ENCODE measurements at places on chromosomes 6 and 20.

- DNase-seq = no peak
These were observed 532 bp upstream of the PM20D2 start for GRCh38 chr6:89145091-89145955.

- DNase-seq = no peak
These were observed 2.6 kb downstream of the ALDH5A1 start for GRCh38 chr6:24497254-24497970.

- DNase-seq = no peak
These were observed 13.8 kb downstream of the CCN5 start for GRCh38 chr20:44728801-44729443.

- DNase-seq = no peak
These were observed 67.0 kb upstream of the FRMD1 start for GRCh38 chr6:168145747-168146596.

DNA sequence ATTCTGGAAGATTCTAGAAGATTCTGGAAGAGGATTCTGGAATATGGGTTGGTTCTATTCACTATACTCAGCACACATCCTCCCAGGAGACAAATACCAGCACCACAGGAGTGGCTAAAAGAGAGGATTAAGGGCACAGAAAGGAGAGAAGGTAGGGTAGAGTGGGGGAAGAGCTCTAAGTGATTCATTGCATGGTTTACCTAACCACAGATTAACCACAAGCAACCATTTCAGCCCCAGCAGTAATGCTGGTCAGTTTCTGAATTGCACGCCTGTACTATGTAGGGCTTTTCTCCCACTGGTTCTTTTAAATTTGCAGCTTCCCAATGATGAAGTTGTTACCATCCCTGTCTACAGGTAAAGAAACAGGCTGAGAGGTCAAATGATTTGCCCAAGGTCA is 192.7 kb upstream of the PMEPA1 start:
- DNase-seq = no peak

DNA sequence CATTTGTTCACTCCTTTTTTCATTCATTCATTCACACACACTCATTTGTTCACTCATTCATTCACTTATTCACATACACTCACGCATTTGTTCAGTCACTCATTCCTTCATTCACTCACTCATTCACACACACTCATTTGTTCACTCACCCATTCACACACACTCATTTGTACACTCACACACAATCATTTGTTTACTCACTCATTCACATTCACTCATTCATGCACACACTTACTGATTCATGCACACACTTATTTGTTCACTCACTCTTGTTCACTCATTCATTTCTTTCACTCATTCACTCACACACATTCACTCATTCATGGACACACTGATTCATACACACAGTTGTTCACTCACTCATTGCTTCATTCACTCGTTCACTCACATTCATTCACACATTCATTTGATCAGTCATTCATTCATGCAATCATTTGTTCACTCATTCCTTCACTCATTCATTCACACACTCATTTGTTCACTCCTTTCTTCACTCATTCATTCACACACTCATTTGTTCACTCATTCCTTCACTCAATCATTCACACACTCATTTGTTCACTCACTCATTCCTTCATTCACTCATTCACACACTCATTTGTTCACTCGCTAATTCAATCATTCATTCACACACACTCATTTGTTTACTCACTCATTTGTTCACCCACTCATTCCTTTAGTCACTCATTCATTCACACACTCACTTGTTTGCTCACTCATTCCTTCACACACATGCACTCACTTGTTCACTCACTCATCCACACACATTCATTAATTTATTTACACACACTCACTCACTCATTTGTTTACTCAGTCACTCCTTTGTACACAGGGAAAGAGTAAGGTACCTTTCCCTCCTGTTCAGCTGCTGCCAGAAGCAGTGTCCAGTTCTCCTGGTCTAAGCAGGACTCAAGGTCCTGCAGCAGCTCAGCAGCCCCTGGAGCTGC is 50.7 kb upstream of the BHLHE23 start:
- DNase-seq = no peak

- DNase-seq = no peak
These were observed 16.2 kb downstream of the TFAP2A start for GRCh38 chr6:10398446-10399218.

DNA sequence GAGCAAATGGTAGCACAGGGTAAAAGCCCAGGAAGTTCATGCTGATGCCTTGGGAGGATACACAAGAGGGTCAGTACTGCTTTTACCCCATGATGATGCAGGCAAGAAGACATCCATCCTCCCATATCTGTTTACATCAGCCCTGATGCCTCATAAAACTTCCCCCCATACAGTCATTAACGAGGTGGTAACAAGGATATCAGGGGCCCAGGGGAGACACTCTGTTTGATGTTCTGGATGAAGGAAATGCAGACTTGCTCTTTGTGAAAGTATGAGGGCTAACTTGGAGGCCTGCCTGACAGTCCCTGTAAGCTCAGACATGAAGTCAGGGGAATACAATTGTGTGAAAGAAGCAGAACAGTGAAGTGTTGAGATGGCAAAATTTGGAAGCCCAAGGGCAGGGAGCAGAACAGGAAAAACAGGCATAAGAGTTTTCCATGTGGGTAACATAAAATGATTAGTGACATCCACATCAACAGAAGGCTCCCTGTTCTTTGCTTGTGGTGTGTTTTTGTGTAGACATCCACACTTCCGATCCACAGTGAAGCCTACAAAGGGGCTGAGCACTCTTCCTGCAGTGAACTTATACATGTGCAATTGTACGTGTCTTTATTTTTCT is 813.4 kb downstream of the MAFB start:
- no peak for DNase-seq

- DNase-seq = no peak
These were observed 453.1 kb upstream of the MARCKS start for GRCh38 chr6:113403966-113404595.

- no peak for DNase-seq
These were observed 142.7 kb downstream of the ARID1B start for GRCh38 chr6:156919814-156920369.

DNA sequence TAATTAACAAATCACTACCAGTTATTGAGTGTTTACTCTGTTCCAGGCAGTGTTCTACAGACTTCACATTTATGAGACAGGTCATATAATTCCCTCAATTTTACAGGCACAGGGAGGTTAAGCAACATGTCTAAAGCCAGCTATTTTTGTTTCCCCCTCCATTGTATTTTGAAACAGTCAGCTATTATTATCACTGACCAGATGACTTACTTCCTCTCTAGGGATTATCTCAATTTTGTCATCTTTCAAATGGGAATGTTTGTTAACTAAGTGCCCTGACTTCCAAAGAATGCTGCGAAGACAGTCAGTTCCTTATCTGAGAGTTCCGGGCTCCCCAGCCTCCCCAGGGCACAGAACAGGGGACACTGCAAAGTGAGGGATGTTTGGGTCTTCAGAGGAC is 5.6 kb upstream of the CNPY3 start:
- DNase-seq = no peak

- no peak for DNase-seq
These were observed 81.1 kb downstream of the STXBP5 start for GRCh38 chr6:147285087-147285855.

DNA sequence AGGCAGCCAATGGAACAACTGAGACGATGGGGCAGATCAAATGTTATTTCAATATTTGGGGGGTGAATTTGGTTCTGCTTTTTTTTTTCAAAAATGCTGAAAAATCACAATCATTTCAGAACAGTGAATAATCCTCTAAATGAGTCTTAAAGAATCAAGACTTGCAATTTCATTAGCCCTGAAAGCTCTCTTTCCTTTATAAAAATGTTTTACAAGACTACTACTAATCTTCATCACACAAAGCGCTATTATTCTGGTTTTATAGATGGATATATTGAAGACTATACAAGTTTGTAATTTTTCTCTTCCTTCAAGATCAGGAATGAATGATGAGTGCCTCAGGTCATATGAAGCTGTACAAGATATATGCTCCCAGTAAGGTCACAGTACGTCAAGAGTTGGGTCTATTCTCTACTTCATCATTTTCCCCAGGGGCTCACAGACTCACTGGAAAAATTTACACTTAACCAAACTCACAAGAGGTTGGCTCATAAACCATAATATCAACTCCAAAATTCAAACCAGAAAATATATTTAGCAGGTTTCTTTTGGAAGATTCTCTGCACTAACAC is 19.5 kb downstream of the RNF24 start:
- DNase-seq = no peak

DNA sequence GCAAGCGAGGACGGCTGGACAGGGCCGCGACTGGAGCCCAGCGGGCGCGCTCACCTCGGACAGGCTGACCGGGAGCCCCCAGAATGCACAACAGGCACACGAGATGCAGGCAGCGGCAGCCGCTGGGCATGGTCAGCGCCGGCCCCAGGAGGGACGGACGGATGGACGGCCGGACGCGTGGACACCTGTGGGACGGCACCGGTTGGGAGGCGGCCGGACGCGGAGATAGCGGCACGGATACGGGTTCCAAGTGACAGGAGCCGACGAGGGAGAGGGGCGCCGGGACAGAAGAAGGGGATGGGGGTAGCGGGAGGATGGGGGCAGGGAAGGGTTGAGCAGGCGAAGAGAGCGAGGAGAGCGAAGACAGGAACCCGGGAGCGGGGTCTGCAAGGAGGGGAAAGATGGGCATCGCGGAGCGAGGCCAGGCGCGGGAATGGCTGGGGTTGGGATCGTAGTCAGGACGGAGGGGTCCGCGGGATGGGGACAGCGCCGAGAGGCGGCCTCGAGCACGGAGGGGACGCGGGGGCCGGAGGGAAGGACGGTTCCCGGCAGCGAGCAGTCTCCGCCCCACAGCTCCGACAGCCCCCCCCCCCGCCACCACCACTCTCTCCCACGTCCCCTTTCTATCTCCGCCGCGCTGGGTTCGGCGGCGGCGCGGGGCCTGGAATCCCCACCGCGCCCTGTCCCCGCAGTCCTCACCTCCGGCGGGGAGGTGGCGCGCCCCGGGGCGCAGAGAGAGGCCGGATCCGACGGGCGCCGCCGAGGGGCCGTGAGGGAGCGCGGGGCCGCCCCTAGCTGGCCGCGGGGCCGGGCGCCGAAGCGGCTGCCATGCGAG is 435 bp downstream of the DLK2 start:
- no peak for DNase-seq

GRCh38 chr6:148107911-148108310 is 234.7 kb upstream of the SASH1 start:
- DNase-seq = no peak

DNA sequence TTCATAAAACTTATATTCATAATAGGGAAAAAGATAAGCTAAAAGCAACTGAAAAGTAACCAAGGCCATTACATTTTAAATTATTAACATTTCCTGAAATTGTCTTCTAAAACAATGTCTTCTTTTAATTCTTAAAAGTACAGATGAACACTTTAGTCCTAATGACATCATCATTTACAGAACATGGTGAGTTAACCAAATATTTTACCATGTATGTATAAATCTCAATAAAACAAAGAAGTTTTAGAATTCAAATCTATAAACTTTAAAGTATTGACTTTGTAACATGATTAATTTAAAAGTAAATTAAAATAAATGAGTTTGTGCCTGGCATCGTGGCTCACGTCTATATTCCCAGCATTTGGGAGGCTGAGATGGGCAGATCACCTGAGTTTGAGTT is 125.9 kb upstream of the PRSS16 start:
- DNase-seq = no peak

- DNase-seq = no peak
These were observed 209.7 kb downstream of the TMEM200A start for GRCh38 chr6:130575557-130575956.

DNA sequence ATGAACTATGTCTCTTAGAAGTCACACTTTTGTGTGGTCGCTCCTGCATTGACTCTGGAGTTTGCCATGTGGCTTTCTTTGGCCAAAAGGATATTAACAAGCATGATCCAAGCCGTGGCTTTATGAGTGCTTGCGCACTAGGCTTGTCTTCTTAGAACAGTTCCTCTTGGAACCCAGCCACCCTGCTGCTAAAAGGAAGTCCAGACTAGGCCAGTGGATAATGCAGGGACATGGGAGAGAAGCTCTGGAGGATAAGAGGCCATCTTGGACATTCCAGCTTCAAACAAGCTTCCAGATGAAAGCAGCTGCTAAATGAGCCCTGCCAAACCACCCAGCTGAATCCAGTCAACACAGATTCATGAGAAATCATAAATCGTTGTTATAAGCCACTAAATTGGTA is 346.4 kb downstream of the CDC5L start:
- DNase-seq = no peak

- DNase-seq = no peak
These were observed 1.0 kb downstream of the LY6G6F start for GRCh38 chr6:31707701-31708100.

- no peak for DNase-seq
These were observed 32.8 kb downstream of the DYNLT1 start for GRCh38 chr6:158611541-158612370.

GRCh38 chr6:106927531-106928398 is 46.8 kb downstream of the CD24 start:
- DNase-seq = no peak

DNA sequence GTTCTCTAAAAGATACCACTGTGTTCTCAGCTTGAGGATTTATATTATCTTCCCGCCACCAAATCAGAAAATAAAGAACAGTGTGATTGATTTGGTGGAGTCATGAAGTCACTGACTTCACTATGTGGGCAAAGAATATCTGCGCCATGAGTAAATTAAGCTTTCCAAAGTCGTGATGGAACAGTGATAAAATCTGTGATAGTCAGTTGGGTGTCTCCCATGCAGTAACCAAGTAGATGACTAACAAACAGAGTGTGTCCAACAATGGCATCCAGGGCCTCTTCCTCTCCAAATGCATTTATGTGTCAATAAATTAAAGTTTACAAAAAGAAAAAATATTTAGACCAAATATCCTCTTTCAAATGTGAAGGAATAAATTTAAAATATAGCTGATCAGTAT is 87.0 kb upstream of the DST start:
- DNase-seq = no peak

DNA sequence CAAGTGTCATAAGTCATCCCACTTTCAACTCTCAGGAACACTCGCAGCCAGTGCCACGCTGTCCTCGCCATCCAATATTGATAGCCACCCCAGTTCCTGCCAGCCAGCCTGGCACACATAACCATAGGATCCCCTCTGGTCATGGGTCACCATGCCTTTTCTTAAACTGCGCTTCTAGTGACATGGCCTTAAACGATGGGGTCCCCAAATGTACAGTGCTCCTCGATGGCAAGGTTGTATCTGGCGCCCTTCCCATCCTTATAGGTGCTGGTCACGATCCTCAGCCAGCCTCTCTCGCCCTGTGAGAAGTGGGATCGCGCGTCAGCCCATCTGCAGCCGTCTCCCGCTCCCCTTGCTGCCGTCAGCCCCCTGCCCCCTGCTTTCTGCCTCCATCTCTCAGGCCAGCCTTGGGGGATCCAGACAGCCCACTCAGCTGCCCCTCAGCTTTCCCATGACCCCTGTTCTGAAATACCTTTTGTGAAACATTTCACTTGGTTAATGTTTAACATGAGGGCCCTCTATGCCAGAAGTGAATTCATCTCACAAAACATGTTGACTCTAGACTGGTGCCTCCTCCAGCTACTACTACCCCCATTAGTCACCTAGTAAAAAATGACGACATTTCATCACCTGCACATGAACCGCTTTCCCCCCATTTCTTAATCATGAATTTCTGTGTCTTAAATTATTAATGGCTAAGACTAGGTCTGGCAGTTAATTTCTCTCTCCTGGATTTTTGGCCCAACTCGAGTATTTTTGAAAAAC is 11.4 kb downstream of the CTSZ start:
- DNase-seq = no peak

GRCh38 chr20:23091721-23092383 is 5.7 kb upstream of the CD93 start:
- no peak for DNase-seq

- DNase-seq = no peak
These were observed 199.3 kb downstream of the OTOR start for GRCh38 chr20:16947479-16947878.

Measured in activated CD8-positive, alpha-beta memory T cell treated with anti-CD3 and anti-CD28 coated beads for 1 hour (primary cell).